ENCODE measurements at places on chromosomes 11 and 22. TPM values are rescaled to one million over a fixed set of nuclear protein-coding genes. Genes with fewer than 3 reads are reported as not detected.

LGR4 gene
- 5.1 TPM for total RNA-seq

- no peak for DNase-seq
These were observed 5.5 kb downstream of the HYLS1 start for GRCh38 chr11:125892994-125893393.

DNA sequence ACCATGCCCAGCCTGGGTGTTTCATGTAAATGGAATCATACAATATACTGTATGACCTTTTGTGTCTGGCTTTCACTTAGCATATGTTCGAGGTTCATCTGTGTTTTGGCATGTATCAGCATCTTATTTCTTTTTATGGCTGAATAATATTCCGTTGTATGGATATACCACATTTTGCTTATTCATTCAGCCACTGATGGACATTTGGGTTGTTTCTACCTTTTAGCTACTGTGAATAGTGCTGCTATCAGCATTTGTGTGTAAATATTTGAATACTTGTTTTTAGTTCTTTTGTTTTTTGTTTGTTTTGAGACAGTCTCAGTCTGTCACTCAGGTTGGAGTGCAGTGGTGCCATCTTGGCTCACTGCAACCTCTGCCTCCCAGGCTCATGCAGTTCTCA, 35.7 kb downstream of the KDM2A start:
- no peak for DNase-seq

ZP1 gene
- total RNA-seq: not detected

- DNase-seq: no peak
These were observed 57.8 kb downstream of the ARHGAP20 start for GRCh38 chr11:110654456-110654855.

GRCh38 chr11:95154514-95154913, 64.9 kb downstream of the ENDOD1 start:
- DNase-seq: peak; percentile 67

- no peak for DNase-seq
These were observed 270.7 kb upstream of the MTNR1B start for GRCh38 chr11:92698742-92699141.

OR51F1 gene
- not detected for total RNA-seq

GRCh38 chr11:67458266-67458665, 3.1 kb downstream of the CABP4 start:
- DNase-seq: no peak

OR2AG2 gene
- total RNA-seq: 0.18 TPM

- DNase-seq: peak; percentile 95
These were observed 91.5 kb downstream of the MORC2 start for GRCh38 chr22:30876915-30877553.

- no peak for DNase-seq
These were observed 5.5 kb upstream of the IGF2 start for GRCh38 chr11:2144544-2145248.

JHY gene
- total RNA-seq: 10.8 TPM

MUC6 gene
- not detected for total RNA-seq

BAIAP2L2 gene
- total RNA-seq: 0.17 TPM

FOXR1 gene
- total RNA-seq: not detected

TMPRSS6 gene
- total RNA-seq: 0.09 TPM

DNA sequence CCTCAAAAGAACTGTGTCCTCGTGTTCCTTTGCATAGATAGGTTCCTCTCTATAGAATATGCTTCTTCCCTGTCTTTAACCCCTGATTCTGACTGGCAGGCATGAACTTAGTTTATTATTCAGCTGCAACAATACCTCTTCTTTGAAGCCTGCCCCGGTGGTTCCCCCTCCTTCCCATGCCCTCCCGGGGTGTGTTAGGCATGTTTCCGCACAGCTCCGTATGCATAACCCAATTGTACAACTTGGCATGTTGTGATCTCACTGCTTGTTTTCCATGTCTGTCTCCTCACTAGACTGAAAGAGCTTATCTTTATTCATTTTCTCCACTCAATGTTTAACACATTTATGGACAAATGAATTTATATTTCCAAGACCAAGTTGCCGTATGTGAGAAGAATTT, 72.6 kb downstream of the DEPDC5 start:
- no peak for DNase-seq

DNA sequence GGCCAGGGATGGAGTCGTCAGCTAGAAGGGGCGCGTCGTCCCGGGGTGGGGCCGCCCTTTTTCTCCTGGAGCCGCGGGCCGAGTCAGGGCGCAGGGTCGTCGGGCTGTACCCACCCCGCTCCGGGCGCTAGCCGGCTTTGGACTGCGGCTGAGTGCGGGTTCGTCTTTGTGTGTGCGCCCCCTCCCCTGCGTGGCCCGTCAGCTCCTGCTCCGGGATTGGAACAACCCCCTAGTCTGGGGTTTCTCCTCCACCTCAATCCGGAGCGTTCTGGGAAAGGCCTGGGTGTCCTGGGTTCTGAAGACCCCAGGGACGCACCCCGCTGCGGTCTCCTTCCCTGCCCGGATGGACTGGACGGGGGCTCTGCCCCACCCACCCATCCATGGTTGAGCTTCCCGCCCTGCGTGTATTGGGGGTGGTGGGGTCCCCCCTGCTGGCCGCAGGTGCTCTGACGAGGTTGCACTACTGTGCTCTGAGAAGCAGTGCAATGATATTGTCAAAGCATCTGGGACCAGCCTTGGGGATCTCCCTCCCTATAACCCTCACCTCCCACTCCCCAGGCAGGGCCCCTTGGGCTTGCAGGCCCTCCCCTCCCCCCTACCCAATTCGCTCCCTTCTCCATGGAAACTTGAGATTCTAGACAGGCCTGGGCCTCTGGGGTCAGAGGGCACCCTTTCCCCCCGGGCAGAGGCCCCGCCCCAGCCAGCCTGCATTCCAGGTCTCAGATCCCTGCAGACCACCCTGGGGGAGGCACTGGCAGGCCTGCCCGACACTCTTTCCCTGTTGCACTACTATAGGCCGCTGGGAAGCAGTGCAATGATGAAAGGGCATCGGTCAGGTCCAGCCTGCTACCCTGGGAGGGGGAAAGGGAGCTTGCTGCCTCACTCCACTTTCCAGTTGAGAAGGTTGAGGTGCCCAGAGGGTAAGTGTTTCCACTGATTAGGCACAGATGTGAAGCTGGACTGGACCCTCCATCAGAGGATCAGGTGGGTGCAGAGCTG, 10.7 kb downstream of the SDF2L1 start:
- DNase-seq: no peak

DNA sequence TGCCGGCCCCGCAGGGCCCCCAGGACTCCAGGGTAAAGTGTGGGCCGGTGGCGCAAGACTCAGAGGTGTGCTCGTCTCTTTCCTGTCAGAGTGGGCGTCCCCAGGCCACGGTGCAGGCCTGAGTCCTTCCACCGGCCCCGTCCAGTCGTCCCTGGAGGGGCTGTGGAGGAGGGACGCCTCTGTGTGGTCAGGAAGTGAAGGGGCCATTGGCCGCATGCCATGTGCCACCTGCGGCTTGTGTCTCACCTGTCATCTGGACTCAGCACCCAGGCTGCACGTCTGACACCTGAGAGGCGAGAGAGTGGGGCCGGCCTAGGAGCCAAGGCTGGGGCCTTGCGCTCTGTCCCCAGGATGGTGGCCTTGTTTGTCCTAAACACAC, 25.2 kb downstream of the MUC6 start:
- no peak for DNase-seq

DNA sequence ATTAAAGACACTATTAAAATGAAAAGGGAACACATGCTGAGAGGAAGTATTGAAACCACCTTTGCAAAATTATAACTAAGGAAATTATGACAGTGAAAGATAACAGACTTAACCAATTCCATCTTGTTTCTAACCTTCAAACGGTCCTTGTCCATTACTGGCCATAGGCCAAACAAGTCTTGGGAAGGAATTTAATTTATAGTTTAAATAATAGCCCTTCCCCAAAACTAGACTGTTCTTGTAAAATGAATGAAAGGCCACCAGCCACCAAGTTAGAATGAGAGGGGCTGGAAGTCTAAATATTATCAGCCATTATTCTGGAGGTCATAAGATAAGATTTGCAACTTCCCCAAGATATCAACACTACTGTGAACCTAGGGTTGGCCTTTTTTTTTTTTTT, 1.8 kb upstream of the TALDO1 start:
- DNase-seq: no peak

GRCh38 chr22:46579751-46580449, 40.3 kb upstream of the GRAMD4 start:
- no peak for DNase-seq

MIOX gene
- not detected for total RNA-seq

GRCh38 chr11:70630816-70631623, 232.7 kb downstream of the CTTN start:
- no peak for DNase-seq

ALDH3B1 gene
- total RNA-seq: 165 TPM

TMEM86A gene
- total RNA-seq: 8.9 TPM

- DNase-seq: no peak
These were observed 265.9 kb upstream of the MPPED2 start for GRCh38 chr11:30852091-30852490.

DNA sequence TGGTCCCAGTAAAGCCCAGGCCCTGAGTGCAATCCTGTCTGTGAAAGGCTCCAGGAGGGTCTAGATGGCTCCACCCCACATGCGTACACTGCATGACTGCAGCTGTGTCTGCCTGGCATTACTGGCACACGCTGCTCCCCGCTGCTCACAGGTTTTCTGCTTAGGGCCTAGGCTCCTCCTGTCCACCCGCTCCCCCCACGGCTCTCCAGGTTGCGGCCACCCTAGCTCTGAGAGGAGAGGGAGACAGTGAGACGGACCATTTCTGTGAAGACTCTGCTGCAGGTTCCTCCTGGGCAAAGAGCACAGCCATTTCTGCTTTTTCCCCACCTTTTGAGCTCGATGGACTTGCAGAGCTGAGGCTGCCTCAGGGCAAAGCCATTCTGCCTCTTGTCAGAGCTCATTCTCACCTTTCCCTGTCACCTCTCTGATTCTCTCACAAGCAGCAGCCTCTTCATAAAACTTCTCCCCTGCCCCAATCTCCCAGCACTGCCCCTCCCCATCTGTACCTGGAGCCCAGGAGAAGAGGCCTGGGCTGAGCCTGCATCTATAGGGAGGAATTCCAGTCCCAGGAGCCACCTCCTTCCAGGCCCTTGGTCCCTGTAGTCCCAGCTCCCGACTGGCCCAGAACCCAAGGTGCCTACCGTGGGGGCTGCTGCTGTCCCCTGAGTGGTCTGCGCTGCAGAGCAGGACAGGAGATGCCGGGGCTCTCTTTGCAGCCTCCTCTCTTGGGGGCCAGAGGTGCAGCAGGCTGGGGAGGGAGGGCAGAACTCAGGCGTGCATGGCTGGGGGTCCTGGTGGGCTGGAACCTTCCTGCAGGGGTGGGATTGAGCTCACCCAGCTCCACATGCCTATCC, 433.7 kb upstream of the B3GAT1 start:
- DNase-seq: no peak

- no peak for DNase-seq
These were observed 95.2 kb downstream of the ABTB2 start for GRCh38 chr11:34262531-34263081.

DNA sequence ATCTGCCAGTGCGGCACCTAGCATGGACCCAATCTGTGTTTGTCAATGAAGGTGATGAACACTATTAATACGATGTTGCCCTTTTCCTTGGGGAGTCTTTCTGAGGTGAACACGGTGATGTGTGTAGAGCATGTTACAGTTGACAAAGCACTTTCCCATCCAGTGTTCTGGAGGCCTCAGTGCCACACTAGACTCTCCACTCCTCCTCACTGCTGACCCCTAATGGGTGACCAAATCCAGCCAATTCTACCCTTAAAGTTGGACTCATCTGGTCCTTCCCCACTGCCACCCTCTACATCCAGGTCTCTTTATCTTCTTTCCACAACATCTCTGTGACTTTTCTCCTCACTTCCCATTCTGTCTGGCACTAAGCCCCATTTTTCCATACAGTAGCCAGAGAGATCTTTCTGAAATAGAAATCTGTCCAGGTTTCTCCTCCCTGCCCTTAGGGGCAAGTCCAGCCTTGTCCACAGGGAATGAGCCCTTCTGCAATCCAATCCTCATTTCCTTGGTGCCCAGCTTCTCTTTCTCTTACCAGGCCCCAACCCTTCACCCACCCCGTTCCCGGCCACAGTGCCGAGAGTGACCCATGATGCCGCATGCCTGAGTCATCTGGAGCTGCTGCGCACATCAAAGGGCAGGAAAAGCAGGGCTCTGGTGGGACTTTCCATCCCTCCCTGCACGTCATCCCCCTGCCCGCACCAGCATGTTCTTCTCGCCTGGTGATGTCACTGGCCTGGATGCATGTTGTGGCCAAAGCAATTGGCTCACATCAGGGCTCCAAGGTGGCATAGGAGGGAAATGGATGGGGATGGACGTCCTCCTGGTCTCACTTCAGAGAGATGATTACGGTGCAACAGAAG, 64.2 kb downstream of the RASSF10 start:
- no peak for DNase-seq

- DNase-seq: no peak
These were observed 733.7 kb downstream of the NELL1 start for GRCh38 chr11:21403069-21403468.

DNA sequence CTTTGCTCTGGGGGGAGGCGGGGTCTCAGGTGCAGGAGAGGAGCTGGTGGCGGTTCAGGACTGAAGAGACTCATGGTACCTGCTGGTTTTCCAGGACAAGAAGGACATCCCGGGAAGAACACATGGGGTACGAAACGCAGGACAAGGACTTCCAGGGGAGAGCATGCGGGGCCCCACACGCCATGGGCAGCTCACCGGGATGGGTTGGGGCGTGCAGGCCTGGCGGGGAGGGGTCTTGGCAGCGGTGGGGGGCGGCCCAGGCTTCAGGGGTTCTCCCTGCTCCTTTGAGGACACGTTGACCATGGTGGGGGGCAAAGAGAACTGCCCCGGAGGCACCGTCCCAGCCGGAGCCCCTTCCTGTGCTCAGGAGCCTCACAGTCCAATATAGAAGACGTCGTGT, 673.2 kb downstream of the BRD1 start:
- no peak for DNase-seq

CHORDC1 gene
- total RNA-seq: 80.4 TPM

All from lung (tissue), 17 donors.